ENCODE measurements at places on chromosomes 5 and 9.

DNA sequence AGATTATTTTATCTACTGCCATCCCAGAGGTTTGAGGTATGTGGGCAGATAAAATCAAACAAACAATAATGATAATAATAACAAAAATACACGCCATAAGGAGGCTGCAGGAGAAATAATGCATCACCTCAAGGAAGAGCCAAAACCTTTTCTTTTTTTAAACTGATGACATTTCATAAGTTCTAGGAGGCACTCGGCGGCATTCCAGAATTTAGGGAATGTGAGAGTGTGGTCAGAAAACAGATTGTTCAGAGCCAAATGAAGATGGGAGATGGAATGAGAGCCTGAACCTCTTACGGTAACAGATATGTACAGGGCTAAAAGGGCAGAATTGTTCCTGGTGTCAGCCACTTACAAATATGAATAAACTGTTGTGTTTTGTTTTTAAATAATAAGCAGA, 615.0 kb upstream of the CHD1 start:
- DNase-seq: no peak

DNA sequence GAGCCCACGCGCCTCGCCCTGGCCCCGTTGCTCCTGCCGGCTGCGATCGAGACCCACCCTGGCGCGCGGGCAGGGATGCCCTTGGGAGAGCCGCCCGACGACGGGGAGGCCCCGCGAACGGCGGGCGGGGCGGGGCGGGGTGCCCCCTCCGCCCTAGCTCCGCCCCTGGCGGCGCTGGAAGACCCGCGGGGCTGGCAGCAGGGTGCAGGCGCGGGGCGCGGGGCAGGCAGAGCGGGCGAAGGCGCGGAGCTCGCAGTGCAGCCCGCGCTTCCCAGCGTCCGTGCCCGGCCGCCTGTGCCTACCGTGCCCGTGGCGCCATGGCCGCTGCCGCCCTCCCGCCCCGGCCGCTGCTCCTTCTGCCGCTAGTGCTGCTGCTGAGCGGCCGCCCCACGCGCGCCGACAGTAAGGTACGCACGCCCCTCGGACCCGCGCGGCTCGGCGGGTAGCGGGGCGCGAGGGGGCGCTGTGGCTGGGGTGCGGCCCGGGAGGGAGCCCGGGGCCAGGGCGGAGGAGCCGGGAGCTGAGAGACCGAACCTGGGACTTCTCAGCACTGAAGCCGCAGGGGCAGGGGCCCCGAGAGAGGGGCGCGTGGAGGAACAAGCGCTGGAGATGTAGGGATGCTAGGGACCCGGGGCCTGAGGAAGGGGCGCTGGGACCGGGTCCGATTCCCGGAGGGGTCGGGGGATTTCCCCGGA, at the start of gene OLFML2A:
TSS of gene OLFML2A (plus strand) at position 180 of the 695 bp plus-strand sequence. CDS start at position 318, 138 bp downstream.
- DNase-seq: no peak

DNA sequence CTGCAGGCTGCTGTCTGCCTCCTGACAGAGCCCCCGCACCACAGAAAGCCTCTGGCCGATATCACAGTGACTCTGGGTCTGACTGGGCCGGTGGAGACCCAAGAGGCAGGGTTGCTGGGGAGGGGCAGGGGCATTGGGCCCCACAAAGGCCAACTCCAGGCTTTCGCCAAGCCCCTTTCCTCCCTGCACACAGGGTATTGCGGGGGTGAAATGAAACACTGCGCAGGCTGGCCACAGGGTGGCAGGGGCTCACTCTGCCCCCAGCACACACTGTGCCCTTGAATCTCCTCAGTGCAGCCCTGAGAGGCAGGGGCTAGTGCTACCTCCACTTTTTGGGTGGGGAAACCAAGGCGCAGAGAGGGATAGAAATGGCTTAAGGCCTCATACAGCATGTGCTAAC, 44.6 kb downstream of the BARX1 start:
- no peak for DNase-seq

DNA sequence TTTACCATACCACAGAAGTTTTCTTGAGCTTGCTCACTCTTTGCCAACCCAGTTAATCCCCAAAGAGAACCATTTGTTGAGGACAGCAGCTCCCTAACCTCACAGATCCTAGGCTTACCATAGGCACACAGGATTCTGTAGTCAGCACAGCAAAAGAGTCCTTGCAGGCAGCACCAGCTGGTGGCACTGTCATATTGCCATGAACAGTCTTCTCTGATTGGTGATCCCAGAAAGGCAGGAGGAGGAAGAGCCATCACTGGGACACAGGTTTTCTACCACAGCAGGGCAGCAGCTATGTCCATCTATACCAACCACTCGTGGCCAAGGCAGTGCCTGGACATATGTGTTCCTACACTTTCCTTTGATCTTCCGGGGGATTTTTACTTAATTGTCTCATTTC, 297.1 kb upstream of the CD180 start:
- no peak for DNase-seq

DNA sequence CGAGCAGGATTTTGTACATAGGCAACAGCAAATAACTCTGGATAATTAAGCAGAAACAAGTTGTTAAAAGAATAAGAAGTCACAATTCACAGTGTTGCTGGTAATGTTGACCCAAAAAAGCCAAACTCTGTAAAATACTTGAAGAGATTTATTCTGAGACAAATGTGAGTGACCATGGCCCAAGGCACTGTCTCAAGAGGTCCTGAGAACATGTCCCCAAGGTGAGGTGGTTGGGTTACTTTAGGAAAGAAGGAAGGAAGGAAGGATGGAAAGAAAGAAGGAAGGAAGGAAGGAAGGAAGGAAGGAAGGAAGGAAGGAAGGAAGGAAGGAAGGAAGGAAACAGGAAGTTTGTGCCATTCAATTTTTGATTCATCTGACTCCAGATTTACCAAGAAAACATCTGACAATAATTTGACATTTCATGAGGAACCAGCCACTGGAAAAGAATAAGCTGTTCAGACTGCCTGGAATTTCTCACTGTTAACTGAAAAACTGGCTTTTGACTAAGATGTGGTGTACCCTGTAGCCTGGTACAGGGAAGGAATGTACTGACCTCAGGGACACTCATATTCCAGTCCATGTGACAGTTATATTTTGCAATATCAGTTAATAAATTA, 295.9 kb upstream of the TNC start:
- no peak for DNase-seq

GRCh38 chr5:127826011-127826410, 122.8 kb downstream of the CCDC192 start:
- DNase-seq: no peak

DNA sequence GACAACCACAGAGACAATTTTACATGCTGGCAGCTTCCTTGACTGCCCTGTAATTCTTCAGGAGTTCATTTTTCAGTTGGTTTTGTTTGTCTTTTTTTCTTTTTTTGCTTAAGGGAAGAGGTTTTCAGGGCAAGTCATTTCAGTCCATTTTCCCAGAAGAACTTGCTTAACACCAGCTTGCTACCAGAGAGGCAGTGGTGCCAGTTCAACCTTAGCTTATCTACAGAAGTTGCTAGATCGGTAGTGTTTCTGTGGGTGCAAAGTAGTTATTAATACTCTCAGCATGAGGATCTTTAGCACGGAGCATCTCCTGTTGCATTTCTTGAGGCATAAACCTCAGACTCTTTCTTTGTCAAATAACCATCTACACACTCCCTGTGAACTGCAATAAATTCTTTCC, 1.1 kb downstream of the SPEF2 start:
- DNase-seq: no peak

DNA sequence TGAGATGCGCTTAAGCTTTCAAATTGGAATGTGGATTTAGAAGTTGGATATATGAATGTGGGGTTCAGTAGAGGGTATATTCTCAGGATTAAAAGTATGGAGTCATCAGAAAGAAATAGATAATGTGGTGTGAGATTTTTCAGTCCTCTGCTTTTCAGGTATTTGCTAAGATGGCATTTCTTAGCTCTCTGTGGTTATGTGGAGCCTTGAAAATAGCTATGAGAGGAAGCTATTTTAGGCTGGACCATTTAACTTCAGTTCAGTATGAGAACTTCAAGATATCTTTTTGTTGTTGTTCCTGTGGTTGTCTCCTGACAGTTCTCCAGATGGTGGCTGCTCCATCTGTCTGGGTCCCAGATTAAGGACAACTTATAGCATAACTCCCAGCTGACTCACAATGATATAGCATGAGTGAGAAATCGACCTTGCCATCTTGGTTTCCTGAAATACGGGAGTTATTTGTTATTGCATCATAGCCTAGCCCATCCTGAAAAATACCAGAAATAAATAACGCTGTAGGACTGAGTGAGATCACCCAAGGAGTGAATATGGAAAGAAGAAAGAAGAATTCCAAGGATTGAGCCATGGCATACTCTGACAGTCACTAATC, 461.5 kb downstream of the ANXA1 start:
- DNase-seq: no peak

DNA sequence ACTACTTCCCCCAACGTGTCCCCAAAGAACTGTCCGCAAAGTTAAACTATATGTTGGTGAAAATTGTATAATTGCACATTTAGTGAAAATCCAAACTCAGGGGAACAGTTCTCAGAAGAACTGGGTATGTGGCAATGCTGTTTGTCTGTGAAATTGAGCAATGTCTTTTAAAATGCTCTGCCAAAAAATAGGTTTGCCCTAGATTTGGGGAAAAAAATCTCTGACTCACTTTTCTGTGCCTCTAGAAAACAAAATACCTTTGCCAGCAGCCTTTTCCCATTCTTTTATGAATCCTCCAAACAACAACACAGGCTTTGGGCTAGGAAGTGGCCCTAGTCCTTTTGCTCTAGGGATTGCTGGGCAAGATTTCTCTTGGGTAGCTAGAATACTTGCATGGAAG, 37.4 kb upstream of the ZNF608 start:
- no peak for DNase-seq

- no peak for DNase-seq
These were observed 688.6 kb upstream of the SEMA6A start for GRCh38 chr5:117263231-117263630.

- no peak for DNase-seq
These were observed 280.3 kb downstream of the NPR3 start for GRCh38 chr5:32991421-32991815.

DNA sequence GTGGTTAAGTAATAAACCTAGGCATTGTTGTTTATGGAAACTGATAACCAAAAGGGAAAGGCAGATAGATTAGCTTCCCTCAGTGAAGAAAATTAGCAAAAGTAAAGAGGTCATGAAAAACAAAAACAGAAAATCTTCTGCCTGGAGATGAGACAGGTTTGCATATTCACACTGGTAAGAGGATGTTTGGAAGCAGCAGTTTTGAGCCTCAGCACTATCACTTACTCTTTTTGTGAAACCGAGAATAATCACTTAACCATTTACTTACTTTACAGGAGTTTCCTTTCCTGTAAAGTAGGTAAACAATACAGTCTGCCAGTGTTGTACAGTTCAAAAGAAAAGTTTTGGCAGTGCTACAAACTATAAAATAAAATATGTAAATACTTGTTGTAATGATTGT, 35.5 kb upstream of the EMB start:
- no peak for DNase-seq

DNA sequence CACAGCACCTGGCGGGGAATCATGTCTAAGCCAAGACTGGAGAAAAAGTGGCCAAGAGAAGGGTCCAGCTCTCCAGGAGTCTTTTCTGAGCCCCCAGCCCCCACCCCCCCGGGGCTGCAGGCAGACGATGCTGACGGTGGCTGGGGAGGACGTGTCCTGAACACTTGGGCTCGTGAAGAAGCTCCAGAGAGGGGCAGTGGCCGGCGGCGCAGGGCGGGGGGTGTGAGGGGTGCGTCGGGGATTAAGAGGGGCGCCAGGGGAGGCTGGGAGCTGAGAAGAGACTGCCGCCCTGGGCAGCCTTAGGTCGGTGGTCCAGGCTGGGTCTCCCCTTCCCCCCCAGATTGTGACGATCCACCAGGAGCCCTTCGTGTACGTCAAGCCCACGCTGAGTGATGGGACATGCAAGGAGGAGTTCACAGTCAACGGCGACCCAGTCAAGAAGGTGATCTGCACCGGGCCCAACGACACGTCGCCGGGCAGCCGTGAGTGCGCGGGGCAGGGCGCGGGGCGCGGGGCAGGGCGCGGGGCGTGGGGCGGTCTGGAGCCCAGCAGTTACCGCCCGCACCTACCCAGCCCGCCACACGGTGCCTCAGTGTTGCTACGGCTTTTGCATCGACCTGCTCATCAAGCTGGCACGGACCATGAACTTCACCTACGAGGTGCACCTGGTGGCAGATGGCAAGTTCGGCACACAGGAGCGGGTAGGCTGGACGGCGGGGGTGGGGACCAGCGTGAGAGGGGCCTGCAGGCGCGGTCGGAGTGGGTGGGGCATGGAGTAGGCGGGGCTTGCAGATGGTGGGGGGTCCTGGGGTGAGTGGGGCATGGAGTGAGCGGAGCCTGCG, 8.9 kb downstream of the LRRC26 start:
- DNase-seq: no peak

DNA sequence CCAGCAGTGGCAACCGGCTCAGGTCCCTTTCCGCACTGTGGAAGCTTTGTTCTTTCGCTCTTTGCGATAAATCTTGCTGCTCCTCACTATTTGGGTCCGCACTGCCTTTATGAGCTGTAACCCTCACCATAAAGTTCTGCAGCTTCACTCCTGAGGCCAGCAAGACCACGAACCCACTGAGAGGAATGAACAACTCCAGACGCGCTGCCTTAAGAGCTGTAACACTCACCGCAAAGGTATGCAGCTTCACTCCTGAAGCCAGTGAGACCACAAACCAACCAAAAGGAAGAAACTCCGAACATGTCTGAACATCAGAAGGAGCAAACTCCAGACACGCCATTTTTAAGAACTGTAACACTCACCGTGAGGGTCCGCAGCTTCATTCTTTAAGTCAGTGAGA, 103.5 kb downstream of the GLIS3 start:
- no peak for DNase-seq

- DNase-seq: no peak
These were observed 2.6 kb upstream of the SMC5 start for GRCh38 chr9:70256123-70256551.

DNA sequence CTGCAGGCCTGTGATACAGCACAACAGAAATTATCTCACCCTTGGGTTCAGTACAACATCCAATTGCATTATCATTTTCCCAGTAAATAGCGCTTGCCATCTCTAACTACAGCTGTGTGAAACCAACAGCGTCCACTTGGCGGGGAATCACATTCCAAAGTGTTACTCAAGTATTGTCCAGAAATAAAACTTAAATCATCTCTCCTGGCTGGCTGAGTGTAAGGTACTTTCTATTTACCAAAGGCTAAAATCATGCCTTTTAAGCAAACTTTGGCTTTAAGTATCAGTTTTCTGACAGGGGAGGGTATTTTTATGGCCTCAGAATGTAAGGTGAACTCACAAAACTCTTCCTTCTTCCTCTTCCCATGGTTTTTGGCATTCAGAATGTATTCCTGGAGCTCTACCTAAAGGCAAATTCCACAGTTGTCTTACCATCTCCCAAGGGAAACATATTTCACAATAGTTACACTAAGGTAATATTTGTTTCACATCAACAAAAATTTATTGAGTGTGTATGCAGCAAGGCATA, 205.6 kb upstream of the MPDZ start:
- no peak for DNase-seq

DNA sequence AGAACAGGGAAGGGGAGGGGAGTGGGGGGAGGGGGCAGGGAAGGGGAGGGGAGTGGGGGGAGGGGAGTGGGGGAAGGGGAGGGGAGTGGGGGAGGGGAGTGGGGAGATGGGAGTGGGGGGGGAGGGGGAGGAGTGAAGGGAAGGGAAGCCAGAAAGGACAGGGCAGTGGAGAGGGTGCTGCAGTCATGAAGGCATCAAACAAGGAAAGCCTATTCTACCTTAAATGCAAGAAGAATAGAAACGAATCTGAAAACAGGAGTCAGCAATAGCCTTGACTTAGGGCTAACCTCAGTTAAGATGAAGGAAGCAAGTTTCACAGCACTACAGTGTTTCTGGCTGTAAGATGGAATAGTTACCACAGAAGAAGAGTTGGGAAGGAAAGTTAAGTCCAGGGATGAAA, 59.5 kb downstream of the CAMSAP1 start:
- no peak for DNase-seq

- no peak for DNase-seq
These were observed 126.0 kb upstream of the GPR151 start for GRCh38 chr5:146641941-146642340.
